ENCODE measurements at places on chromosomes 16 and 17.

DNA sequence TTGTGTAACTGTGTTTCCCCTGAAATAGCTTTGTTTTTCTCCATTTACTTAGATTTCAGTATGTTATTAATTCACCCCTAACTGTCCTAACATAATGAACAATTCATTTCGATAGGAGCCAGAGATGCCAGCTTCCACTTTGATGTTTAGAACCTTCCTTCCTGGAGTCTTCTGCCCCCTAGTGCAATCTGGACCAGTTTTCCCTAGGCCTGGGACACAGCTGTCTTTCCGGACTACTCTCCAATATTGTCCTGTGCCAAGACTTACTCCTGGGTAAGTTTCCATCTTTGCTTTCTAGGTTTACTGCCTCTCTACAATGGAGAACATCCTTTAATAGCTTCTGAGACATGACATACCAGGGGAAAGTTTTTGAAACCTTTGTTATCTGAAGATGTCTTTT lies 12.8 kb downstream of the RECQL5 start:
- DNase-seq, result no peak

GRCh38 chr16:26475596-26475995 lies 591.1 kb upstream of the C16orf82 start:
- no peak for DNase-seq

GRCh38 chr16:78677181-78677731 lies 577.8 kb downstream of the WWOX start:
- no peak for DNase-seq

GRCh38 chr16:64406770-64407181 lies 715.1 kb downstream of the CDH11 start:
- DNase-seq, result no peak

GRCh38 chr16:67948015-67948414 lies 4.1 kb upstream of the LCAT start:
- no peak for DNase-seq
